Stimulated activated CD4-positive, alpha-beta T cell treated with anti-CD3 and anti-CD28 coated beads, TNF-alpha, amount 100 ng/mL, for 4 hours (primary cell): ENCODE measurements at places on chromosomes 1 and 21.

DNA sequence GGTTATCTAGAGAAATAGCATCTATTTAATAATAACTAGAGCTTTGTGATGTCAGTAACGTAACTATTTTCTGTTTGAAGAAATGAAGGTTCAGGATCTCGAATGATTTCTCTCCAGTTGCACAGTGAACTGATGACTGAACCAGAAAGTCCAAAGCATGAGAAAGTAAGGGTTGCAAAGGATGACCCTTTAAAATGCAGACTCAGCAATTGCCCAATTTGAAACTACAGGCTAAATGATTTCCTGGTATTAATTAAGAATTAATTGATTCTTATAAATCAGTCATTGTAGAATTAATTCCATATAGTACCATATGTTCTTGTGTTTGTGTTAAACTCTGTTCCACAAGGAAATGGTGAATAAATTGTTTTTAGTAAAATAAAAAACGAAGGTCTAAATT lies 318.6 kb downstream of the NFIA start:
- DNase-seq: no peak

DNA sequence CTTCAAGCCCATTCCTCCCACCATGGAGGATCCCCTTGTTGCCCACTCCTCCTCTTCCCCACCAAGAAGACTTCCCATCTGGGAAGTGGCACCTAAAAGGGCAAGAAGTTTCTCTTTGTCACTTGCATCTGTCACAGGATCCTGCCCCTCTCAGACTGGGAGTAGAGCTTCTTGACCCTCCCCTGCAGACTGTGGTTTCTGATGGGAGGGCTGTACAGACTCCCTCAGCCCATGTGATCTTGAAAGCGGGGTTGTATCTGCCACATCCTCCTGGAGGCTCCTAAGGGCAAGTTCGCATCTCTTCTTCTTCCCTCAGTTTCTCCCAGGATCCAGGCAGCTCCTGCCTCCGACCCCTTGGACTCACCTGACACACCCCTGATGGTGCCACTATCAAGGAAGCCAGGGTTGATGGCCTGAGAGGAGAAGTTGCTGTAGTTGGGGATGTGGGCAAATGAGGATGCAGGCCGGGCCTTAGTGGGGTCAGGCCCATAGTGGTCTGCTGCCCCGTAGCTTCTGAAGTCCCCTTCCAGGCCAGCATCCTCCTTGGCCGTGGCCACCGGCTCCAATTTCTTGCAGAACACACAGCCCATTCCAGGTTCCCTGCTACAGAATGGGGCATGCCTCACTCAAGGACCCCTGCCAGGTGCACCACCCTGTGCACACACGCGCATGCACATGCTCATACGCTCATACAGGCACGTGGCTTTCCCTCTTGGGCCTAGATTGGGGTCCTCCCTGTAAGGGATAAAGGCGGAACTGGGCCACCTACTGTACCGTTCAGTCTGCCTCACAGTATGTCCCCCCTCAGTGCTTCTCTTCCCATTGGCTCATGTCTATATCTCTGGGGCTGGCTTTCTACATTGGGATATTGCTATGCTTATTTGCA lies 11.4 kb downstream of the FGR start:
- no peak for DNase-seq

DNA sequence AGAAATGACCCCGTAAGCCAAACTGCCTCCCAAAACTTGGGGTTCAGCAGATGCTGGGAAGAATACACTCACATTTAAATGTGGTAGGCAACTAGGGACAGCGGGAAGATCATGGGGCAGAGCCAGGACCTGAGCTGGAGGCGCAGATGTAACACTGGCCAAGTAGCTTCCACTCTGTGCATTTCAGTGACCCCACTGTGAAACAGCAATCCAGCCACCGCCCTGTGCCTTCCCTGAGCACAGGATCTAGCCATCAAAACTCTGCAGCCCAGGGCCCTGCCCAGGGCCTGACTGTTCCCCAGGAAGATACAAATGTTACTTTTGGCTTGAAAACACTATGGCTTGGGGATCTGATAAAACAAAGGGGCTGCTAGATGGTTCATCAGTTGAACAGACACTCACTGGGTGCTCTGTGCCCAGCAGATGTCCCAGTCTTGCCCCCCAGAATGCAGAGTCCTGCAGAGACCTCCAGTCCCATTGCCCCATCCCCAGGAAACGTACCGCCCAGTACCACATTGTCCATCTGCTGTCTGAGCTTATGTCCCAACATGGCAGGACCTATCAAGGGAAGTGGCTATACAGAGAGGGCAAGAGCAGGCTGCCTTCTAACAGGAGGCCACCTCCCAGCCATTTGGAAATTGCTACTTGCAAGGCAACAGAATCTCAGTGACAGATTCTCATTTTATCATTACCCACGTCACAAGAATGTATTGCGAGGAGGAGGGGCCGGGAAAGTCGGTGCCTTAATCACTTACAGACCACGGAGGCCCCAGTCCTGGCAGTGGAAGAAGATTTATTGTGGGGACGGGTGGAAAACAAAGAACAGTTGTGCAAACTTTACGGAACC lies 124.0 kb downstream of the DMRTB1 start:
- no peak for DNase-seq

DNA sequence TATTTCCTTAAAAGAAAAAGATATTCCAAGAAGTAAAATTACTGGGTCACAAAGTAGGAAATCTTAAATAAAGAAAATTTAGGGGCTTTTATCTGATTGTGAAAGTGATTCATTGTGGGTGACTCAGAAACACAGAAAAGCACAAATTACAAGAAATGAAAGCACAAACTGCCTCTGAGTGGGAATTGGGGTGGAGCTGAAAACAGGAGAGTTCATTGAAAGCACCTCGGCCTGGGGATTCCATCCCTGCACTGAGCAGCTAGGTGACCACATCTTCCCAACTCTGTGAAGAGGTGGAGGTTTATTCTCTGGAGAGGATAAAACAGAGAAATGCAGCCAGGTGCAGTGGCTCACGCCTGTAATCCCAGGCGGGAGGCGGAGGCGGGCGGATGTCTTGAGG lies 7.4 kb downstream of the GJA4 start:
- no peak for DNase-seq

- no peak for DNase-seq
These were observed 74.8 kb downstream of the PLA2G4A start for GRCh38 chr1:186903374-186904136.

DNA sequence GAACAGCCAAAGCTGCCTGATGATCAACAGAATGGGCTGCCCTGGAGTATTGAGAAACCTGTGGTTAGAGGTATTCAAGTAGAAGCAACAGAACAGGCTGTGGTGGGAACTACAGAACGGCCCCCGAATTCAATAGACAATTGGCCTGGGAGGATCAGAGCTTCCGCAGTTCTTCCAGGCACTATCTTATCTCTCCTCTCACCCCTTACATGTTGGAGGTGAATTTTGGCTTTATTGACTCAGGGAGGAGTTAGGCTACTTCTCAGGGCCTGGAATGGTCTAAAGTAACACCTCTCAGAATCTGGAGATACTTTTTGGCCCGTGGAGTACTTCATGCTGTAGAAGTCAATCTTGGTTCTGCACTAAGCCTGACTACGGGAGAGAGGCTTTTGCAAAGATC lies 253.0 kb downstream of the PRDM2 start:
- DNase-seq: no peak

GRCh38 chr1:115214098-115214497 lies 124.0 kb downstream of the NGF start:
- no peak for DNase-seq

- DNase-seq: no peak
These were observed 59.3 kb upstream of the FAM89A start for GRCh38 chr1:231099311-231099710.

DNA sequence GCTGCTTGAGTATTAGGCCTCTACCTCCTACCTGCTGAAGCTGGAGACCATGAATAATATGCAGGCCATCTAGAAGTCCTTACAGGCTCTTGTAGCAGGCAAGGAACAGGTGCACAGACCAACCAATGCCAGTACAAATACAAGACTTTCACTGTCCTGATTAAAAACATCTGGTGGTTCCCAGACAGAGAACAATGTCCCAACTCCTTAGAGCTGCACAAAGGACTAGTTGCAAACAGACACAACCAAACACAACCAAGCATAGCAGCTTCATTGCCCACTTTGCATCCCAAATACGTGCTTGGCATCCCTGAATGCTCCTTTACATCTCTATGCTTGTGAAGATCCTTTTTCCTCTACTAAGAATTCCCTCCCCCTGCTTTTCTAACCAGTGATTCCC lies 98.1 kb upstream of the CXADR start:
- no peak for DNase-seq

- DNase-seq: no peak
These were observed 24.9 kb upstream of the ETS2 start for GRCh38 chr21:38780879-38781278.

GRCh38 chr1:157628773-157629172 lies 30.9 kb upstream of the FCRL4 start:
- no peak for DNase-seq

GRCh38 chr1:109643385-109644230 lies 12.3 kb upstream of the GSTM4 start:
- DNase-seq: peak; percentile 81

DNA sequence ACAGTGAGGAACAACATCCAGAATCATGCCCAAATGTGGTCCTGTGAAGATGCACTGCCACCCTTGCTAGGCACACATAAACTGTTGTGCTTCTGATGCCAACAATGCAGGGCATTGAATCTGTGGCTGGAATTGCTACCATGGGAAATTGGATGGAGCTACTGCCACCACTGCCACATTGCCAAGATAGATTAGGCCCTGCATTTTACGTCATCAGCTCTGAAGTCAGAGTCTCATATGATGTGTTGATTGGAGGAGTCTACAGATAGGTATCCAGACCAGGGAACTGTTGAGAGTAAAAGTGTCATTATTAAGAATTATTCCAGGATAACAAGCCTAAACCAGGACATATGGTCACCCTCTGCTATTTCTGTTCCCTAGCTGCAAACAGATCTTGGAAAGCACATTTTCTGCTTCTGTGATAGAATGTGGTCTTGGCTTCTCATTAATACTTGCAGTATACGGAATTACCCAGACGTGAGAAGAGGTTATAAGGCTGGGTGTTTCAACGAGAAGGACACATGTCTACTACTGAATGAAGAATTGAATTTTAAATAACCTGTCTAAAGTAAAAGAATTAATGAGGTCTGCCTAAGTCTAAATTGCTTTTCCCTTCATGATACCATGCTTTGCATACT lies 106.6 kb downstream of the TNNI3K start:
- no peak for DNase-seq

DNA sequence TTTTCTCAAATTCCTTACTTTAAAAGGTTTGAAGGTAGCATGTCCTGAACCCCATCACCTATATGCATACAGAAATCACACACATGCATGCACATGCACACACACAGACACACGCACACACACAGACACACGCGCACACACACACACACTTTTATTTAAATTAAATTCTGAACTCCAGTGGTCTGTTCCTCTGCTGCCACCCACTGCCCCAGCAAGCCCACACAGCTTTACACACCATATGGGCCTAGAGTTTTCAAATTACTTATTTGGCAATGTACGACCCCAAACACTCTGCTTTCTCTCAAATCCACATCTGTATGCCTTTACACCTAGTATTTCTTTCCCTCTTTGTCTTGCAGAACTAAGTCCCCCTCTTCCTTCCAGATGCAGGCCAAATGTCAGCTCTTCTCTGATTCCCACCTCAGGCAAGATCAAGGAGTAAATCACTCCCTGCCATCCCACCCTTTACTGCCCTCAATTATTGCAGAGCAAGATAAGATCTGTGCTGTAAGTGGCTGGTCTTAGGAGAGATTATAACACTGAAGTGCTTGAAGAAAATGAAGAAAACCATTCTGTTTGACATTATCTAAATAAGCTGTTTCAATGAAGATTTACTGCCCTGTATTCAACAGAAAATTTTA lies 429.9 kb upstream of the CXADR start:
- DNase-seq: no peak

DNA sequence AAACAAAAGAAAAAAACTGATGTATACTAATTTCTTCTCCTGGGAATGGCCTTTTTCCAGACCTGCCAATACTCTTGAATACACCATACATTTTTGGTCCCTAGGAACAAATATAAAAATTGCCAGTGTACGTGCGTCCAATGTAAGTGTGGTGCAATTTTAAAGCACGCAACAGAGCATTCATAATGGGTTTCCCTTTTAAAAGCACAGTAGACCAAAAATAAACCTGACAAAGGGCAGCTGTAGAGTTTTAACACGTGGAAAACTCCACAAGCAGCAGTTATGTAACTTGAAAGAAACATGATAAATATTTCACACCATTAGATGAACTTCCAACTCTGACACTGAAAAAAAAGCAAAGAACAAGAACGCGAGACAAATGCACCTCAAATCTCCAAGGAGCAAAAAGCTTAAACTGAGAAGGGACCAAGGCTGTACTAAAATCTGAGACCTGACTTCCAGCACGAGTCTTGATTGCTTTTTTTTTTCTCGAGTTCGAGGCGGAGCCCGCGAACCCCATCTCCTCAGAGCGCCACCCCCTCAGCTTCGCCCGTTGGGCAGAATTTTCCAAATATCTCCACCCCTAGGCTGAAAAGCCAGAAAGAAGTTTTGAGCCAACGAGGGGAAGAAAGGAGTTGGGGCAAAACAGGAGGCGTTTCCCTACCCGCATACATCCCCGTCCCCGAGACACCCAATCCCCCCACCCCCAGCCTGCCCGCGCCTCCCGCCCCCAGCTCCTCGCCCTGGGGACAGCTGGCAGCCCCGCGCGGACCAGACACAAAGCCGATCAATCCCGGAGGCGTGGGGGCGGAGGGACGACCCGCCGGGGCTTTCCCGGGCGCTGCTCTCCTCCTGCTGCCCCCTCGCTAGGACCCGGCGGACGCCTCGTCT lies at the start of gene JAM2:
Gene JAM2, plus strand, starts transcription at position 599 of the 891 bp plus-strand sequence. CDS start 564 bp downstream, outside the sequence.
- peak; percentile 24 for DNase-seq

DNA sequence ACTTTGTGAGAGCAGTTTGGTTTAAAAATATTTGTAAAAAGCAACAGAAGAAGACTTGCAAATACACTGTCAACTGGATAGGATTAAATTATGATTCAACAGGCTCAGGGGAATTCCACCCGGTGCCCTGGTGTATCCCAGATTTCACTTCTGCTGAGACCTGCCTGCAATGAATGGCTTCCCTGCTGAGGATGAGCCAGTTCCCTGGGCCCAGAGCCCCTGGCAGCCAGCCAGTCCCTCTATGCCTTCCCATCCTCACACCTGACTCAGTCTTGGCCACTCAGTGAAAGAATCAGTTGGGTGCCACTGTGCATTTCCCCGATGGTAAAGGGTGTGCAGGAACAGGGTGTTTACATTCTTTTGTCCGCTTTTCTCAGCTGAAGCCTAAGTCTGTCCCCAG lies 64.4 kb downstream of the KCTD3 start:
- DNase-seq: no peak
